ENCODE measurements at places on chromosomes 2 and 18.

- DNase-seq: no peak
These were observed 88.1 kb downstream of the VSNL1 start for GRCh38 chr2:17628349-17629261.

DNA sequence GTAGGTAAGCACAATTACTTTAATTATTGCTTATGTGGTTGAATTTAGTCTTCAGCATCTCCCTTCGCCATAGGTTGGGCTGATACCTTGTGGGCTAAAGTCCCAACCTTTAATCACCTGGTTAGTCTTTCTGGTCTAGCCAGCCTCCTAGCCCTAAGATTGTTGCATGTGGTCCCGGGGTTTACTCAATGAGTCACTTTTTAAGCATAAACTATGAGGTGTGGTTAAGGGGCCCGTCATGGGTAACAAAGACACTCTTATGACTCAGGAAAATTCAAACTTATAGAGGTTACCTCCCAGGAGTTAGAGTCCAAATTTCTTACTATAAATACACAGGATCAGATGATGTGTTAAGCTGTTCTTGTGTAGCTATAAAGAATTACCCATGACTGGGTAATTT lies 841.6 kb downstream of the TRIB2 start:
- DNase-seq: peak; percentile 50

DNA sequence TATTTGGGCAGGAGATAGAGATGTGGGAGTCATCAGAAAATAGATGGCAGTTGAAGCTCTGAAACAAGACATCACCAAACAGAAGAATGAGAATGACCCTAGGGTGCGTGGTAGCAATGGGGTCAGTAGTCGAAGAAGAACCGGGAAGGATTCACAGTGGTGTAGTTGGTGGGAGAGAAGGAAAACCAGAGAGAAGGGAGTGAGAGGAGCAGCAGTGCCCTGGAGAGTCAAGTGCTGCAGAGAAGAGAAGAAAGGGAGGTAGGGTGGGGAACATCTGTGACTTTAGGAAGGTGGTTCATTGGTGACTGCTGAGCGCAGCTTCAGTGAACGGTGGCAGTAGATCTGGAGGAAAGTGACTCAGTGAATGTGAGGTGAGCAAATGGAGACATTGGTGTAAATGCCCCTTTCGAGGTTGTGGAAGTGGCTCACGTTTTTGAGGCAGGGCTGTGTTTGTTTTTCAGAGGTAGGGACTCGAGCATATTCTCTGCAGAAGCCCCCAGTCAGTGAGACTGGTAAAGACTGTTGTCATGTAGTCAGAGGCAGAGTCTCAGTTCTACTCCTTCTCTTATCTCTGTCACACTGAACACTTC lies 36.4 kb downstream of the CDC42EP3 start:
- DNase-seq: no peak

GRCh38 chr2:71832388-71832787 lies 315.3 kb downstream of the CYP26B1 start:
- no peak for DNase-seq
